ENCODE measurements at places on chromosomes 11 and 22. TPM values are rescaled to one million over a fixed set of nuclear protein-coding genes. Genes with fewer than 3 reads are reported as not detected.

CEP57 gene
- total RNA-seq: 17.6 TPM

GAL gene
- not detected for total RNA-seq

DNA sequence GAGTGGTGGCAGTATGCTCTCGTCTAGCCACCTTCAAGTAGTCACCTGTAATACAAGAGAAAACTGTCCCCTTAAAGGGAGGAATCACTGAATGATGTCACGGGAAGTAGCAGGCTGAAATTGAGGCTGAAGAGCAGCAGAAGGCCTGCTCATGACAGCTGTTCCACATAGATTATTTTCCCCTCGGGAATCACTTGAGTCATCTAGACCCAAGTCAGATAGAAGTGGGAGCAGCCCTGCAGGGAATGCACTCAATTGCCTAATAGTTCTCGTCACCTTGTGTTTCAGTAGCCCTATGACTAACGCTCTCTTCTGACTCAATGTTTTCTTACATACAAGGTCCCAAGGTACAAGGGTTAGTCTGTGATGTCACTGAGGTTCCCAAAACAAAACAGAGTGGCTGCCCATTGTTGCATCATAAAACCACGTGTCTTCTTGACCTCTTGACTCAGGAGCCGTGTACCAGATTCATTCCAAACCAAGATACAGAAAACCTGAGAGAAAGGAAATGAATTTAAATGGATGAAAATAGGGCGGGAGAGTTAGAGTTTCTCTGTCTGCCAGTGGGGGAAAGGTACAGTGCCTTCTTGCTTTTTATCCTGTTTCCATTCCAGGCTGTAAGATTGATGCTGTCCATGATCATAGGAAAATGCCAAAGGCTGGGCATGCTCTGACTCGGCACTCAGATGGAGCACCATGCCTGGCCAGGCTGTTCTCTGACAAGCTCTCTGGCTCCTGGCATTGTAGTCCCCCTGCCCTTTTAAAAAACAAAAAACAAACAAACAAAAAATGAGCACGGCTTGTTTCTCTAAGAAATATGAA, 21.6 kb upstream of the C11orf96 start:
- no peak for DNase-seq

- DNase-seq: no peak
These were observed 22.6 kb upstream of the RCN1 start for GRCh38 chr11:32068134-32068870.

GRCh38 chr11:35155677-35156076, 16.7 kb downstream of the CD44 start:
- DNase-seq: no peak

- DNase-seq: no peak
These were observed 812.6 kb downstream of the OPCML start for GRCh38 chr11:132719684-132720083.

- DNase-seq: no peak
These were observed 24.3 kb upstream of the OR8D2 start for GRCh38 chr11:124344346-124344745.

- no peak for DNase-seq
These were observed 7.0 kb upstream of the CEP126 start for GRCh38 chr11:101907815-101908214.
